ENCODE measurements at places on chromosomes 7 and 10.

DNA sequence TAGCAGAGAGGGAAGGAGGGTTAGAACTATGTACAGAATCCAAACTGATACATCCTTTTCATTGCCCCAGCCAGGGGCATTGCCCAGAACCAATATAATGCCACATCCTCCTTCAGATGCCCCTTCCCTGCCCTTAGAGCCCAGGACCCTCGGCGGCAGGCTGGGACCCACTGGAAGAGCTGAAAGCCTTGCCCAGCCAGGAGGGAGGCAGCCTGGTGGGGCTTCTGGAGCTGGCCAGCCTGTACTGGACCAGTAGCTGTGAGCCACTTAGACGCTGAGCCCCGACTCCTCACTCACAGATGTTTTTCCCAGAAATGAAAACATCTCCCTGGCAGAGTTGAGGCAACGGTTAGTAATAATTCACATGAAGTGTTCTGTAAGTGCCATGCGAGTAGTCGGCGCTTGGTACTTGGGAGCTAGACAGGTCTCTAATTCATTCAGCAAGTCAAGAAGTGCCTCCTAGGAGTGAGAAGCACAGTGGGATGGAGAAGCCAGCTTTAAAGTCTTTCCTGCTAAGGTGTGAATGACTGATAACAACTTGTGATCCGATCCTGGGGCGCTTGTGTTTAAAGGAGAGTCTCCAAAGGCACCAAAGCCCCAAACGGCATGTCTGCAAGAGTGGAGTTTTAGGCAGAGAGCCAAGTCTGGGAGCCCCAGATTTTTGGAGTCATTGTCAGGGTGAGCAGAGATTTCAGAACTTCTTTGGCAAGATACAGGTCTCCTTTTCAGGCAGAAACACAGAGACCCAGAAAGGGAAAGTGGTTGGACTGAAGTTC lies 9.8 kb downstream of the VSIR start:
- no peak for DNase-seq

DNA sequence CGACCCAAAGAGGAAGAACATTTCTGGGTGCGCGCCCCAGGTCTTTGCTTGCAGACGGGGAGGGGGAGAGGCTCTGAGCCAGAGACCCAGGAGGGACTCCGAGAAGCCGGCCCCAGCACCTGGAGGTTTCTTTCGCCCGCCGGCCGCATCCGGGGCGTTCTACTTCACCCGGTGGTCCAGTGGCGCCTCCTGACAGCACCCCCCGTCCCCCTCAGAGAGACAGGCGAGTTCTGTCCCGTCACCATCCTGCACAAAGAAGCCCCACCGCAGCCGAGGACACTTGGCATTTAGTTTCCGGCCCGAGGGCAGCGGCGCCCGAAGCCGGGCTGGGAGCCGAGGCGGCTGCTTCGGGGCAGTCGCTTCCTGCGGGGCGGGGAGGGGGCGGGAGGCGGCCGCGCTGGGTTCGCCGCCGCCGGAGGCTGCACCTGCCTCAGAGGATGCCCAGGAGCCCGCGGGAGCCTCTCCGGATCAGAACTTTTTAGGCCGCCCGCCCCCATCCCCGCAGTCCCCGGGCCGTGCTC lies at the start of gene TMEM178B:
Gene TMEM178B, plus strand, starts transcription at position 424 of the 521 bp plus-strand sequence.
- peak; percentile 26 for DNase-seq

GRCh38 chr7:69739931-69740431 lies 141.7 kb downstream of the AUTS2 start:
- no peak for DNase-seq

GRCh38 chr7:141023295-141023694 lies 8.5 kb upstream of the MRPS33 start:
- no peak for DNase-seq

DNA sequence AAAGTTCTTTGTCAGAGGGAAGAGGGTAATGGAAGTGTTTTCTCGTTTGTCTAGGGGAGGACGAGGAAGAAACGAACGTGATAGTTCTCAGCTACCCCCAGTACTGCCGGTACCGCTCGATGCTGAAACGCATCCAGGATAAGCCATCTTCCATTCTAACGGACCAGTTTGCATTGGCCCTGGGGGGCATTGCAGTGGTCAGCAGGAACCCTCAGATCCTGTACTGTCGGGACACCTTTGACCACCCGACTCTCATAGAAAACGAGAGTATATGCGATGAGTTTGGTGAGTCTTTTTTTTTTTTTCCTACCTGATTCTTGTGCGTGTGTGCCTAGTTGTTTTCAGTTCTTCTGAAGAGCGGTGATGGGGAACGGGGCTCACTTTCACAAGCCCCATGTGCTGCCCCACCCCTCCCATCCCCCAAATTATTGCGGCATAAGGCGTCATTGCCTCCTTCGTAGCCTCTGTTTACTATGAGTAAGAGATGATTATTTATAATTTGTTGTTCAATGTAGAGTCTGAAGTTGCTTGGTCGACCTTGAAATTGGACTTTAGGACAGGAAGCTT lies 98.6 kb downstream of the ARID5B start:
- no peak for DNase-seq

GRCh38 chr10:76786504-76787072 lies 851.0 kb downstream of the KCNMA1 start:
- no peak for DNase-seq

GRCh38 chr10:110491346-110491745 lies 6.4 kb upstream of the DUSP5 start:
- DNase-seq = no peak

- DNase-seq = no peak
Measured at GRCh38 chr10:19826712-19827111, 10.5 kb downstream of the PLXDC2 start.

DNA sequence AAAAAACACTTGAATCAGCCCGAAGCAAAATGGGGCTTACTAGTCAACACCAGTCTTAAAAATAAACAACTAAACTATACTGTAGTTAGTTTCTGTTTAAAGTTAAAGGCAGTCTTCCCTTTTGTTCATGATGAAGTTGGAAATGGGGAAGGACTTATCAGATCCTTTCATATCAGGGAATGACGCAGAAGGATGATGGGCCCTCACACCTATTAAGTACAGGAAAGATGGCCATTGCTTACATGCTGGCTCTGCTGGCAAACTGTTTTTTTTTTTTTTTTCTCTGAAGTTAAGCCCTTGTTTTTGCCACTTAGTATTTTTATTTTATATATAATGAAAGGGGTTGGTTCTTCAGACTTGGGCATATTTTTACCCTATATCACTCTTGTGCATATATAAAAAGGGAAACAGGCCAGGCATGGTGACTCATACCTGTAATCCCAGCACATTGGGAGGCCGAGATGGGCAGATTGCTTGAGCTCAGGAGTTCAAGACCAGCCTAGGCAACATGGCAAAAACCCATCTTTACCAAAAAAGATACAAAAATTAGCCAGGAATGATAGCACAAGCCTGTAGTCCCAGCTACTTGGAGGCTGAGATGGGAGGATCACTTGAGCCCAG lies 16.6 kb upstream of the NRBF2 start:
- DNase-seq = no peak

- no peak for DNase-seq
Measured at GRCh38 chr10:74337330-74338016, 186.5 kb downstream of the ADK start.

DNA sequence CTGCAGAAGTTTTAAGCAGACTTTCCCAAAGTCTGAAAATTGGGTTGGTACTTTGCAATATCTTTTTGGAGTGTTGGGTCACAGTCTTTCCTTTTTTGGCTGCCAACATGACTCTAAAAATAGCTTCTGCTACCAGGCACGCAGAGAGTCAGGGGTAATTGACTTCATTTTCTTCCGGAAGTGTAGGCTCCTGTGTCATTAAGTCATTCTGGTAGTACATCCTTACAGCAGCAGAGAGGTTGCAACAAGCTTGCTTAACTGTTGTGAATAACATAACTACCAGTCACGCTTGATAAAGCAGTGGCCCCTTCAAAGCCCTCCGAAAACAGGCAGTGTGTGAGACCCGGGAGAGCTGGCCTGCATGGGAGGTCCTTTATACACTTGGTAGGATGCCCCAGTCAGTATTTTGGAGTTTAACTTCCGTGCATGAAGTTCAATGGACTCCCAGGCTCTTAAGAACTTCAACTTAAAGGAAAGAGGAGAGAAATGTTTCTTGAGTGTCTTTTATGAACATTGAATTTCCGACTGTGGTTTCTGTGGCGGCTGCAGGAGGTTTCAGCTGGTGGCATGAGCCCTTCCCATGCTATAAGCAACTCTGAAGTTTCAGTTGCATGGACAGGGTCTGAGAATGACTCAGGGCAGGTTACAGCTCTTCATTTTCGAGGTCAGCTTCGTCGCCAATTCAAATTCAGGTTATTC lies 310.7 kb downstream of the GALNT17 start:
- no peak for DNase-seq

GRCh38 chr10:14601326-14601725 lies 173.4 kb downstream of the FAM107B start:
- DNase-seq = no peak

- no peak for DNase-seq
Measured at GRCh38 chr7:99010281-99010680, 131.9 kb downstream of the TRRAP start.

DNA sequence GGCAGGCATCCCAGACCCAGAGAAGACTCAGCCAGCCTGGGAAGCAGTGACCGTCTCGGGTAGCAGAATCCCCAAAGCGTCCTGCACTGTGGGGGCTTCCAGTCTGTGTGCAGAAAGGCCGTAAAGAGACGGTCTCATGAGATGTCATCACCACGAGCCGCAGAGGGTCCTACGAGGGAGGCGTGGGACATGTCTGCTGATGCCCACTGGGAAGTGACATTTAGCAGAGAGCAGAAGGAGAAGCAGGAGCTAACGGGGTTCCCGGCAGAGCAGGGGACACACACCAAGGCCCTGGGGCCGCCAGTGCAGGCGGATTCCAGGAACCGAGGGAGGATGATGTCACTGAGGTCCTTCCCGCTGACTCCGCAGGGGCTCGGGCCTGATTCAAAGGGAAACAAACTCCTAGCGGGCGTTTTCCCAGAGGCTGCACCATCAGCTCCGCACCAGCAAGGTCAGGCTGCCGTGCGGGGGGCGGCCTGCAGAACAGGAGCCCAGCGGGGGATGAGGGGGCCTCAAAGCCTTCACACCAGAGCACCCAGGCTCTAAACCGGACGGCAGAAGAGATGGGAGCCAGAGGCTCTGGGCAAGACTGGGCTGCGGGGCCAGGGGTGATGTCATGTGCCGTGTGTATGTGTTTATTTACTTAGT lies 85.4 kb upstream of the PDGFA start:
- DNase-seq = peak; percentile 74

- DNase-seq = no peak
Measured at GRCh38 chr7:157153260-157153659, 14.5 kb downstream of the UBE3C start.

DNA sequence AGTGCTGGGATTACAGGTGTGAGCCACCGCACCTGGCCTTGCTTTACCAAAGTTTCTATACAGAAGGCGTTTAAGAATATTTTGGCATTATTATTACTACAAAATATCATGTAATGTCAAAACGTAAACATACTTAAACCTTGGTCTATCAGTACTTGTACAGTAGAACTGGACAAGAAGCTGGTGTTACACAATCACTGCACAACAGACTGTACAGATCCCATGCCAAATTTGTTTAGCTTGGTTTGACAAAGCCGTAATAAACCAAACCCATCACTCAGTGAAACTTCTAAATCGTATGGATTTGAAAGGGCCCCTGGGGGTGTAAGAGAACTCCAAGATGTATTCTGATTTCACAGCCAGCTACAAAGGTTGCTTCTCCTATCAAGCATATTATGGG lies 51.8 kb upstream of the RHEB start:
- no peak for DNase-seq

DNA sequence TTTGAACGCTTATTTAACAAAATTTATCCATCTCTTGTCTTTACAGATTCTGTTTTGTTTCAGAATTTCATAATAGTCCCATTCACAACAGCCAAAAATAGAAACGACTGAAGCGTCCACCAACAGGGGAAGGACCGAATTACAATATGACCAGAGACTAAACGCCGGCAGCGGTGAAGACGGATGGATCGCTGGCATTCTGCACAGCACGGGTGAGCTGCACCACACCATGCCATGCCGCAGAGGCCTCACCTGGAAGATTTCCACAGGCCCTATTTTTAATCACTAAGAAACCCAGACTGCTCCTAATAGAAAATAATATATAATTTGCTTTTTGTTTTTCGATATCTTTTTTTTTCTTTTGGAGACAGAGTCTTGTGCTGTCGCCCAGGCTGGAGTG lies 91.0 kb downstream of the ELFN1 start:
- no peak for DNase-seq

GRCh38 chr7:92304406-92304893 lies 58.7 kb downstream of the ANKIB1 start:
- no peak for DNase-seq

GRCh38 chr7:25321424-25321823 lies 93.1 kb upstream of the NPVF start:
- DNase-seq = no peak

DNA sequence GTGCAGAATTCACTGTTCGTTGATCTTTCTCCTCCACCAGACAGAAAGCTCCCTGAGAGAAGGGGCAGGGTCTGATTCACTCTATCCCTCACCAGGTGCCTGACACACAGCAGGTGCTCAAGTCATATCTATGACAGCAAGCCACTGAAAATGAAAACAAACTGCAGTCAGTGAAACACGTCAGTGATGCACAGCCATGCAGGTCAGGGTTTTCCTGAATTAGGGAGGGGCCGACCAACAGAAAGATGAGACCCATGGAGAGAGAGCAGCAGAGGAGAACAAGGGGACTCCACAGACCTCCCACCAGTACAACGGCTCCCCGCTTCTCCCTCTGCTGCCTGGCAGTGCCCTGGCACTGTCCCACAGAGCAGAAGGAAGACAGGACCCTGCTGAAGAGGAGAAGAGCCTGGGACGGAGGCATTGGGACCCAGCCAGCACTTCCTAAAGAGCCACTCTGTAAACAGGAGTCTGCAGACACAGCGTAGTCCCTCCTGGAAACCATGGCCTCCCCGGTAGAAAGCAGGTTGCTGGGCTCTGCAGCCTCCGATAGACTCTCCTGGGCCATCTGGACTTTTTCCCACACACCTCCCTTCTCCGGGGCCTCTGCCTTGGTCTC lies 50.3 kb downstream of the FAM53B start:
- DNase-seq = peak; percentile 32

- DNase-seq = no peak
Measured at GRCh38 chr7:28503396-28503795, 91.1 kb downstream of the CREB5 start.

GRCh38 chr10:13016426-13016825 lies 14.9 kb upstream of the CCDC3 start:
- DNase-seq = no peak

DNA sequence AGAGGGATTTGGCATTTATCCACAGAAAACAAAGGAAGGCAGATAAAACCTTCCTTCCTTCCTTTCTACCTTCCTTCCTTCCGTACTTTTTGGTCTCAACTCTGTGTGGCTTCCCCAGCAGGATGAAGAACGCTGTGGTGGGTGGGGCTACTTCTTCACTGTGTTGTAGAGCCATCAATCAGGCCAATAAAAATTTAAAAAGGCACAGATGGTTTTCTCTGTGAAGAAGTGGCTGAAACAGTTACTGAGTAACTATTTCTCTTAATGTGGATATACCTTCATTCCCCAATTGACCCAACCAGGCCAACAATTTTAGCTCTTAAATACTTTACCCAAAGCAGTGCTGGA lies 75.8 kb downstream of the ZNF92 start:
- no peak for DNase-seq

DNA sequence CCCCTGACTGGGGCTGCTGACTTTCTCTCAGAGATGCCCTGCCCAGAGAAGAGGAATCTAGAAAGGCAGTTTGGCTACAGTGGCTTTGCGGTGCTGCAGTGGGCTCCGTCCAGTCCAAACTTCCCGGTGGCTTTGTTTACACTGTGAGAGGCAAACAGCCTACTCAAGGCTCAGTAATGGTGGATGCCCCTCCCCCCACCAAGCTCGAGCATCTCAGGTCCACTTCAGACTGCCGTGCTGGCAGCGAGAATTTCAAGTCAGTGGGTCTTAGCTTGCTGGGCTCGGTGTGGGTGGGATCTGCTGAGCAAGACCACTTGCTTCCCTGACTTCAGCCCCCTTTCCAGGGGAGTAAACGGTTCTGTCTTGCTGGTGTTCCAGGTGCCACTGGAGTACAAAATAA lies 734.5 kb upstream of the LRRN3 start:
- no peak for DNase-seq

Data from activated CD4-positive, alpha-beta T cell treated with anti-CD3 and anti-CD28 coated beads, Interleukin-2, amount 50 U/mL, for 48 hours (primary cell).